Omental fat pad (tissue), 4 donors: ENCODE measurements at places on chromosomes 6 and 20.

- DNase-seq, result no peak
These were observed 165.6 kb upstream of the LAMP5 start for GRCh38 chr20:9348747-9349146.

DNA sequence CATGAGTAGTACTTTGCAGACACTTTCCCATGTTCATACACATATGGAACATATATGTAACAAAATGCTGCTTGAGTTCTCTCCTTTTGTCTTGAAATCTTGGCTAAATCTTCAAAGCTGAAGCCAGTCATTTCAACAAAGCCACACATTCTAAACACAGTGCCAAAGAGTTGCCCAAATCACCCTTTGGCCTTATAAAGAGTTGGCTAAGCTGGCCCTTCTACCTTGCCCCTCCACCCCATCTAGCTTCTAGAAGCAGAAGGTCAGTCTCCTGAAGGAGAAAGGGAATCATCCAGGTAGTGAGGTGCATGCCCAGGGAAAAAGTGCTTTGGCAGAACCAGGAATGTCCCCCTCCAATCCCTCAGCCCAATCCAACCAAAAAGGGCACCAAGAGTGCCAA, 58.3 kb downstream of the ALDH8A1 start:
- no peak for DNase-seq

GRCh38 chr6:125791820-125792165, 1.0 kb downstream of the NCOA7 start:
- DNase-seq, result no peak

- no peak for DNase-seq
These were observed 150.9 kb downstream of the MYLK4 start for GRCh38 chr6:2599817-2600216.

DNA sequence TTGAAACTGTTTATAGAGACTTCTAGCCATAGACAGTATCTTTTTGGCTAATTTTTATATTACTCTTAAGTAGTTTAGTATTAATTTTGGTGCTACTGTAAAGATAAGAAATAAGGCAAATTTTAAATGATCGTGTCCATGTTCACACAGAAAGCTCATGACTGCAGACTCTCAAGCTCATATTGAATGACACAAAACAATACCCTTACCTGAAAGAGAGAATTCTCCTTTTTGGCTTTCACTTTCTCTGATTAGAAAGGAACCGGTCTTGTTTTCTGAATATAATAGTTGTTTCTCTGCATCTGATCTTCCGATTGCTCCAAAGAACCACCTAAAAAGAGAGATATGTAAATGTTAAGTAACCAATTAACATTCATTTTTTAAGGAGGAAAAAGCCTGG, 57.0 kb downstream of the FRK start:
- DNase-seq, result no peak

DNA sequence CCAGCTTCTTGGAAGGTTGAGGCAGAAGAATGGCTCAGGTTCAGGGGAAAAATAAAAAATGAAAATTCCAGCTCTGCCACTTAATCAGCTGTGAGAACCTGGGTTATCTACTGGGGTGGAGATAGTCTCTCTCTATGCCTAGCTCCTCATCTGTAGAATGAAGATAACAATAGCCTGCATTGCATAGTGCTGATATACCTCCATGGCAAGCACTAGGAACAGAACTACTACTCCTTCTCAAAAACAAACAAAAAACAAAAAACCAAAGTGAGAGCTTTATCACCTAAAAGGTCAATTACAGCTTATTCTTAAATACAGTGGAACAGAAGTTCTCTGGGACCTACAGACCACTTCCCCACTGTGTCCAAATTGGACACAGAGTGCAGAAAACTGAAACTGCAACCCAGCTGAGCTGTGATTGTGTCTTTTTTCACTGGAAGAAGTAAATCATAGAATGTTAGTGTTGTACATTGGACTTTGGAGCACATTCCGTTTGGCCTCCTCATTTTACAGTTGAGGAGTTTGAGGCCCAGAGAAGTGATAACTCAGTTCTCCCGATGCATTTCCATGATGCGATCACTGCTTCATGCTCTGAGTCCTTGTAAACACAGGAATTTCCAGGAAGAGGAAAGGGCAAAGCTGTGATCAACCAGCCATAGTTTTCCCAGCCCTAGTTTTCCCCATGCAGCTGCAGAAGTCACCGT, 23.3 kb downstream of the MTFR2 start:
- DNase-seq, result no peak

GRCh38 chr6:19042420-19042819, 655.3 kb downstream of the RNF144B start:
- no peak for DNase-seq

DNA sequence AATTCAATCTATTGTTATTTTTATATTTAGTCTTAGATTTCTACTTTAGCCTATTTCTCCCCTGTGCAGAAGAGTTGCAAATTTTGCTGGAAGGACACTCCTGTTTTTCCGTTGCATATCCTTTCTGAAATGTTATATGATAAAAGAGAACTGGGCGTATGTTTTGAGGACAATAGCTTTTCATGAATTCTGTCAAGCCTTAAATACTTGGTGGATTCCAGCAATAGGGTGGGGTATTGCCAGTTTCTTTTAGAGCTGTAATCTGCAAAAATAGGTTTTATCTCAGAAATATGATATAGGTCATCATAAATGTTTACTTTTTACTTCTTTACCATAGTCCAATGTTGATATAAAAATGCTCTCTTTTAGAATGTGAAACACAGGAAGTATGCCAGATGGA, 42.0 kb downstream of the VTA1 start:
- no peak for DNase-seq

DNA sequence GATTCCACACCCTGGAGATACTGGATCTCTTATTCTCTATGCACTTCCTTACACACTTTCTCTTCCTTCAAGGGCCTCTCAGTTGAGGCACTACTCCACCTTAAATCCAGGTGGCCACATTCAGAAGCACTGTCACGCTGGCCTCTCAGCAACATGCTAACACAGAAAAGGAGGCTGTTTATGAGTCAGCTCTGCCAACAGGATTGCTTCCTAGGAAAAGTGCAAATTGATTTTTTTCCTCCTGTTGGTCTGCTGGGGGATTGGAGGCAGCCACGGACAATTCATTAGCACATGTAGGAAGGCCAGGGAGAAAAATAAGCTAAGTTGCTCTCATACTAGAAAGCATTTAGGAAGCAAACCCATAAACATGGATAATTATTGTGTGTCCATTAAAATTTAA, 20.9 kb downstream of the LY86 start:
- no peak for DNase-seq

DNA sequence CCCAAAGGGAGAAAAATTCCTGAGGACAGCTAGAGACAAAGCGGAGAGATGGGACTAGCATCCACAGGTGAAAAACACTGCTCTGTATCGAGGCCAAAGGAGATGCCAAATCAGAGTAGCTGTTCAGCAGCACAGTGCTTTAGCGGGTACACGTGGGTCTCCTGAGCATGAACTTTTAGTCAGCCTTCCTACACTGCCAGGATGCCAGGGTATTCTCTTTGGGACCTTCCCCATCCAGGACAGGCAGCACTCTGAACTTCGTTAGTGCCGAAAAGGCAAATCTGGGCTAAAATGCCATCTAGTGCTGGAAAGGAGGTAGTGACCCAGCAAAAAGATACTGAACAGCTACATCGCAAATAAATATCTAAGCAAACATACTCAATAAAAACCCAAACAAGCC, 64.9 kb downstream of the C6orf58 start:
- DNase-seq, result no peak

GRCh38 chr6:111925296-111925695, 52.0 kb upstream of the FYN start:
- no peak for DNase-seq

- DNase-seq, result no peak
These were observed 554 bp upstream of the ZSCAN31 start for GRCh38 chr6:28336284-28337120.

- no peak for DNase-seq
These were observed 19.1 kb downstream of the XRN2 start for GRCh38 chr20:21322083-21322710.

GRCh38 chr20:41427833-41428232, 61.2 kb upstream of the EMILIN3 start:
- DNase-seq, result no peak

GRCh38 chr6:49839957-49840356, 26.4 kb downstream of the CRISP1 start:
- no peak for DNase-seq

- no peak for DNase-seq
These were observed 132.1 kb downstream of the JPH2 start for GRCh38 chr20:44054849-44055248.

DNA sequence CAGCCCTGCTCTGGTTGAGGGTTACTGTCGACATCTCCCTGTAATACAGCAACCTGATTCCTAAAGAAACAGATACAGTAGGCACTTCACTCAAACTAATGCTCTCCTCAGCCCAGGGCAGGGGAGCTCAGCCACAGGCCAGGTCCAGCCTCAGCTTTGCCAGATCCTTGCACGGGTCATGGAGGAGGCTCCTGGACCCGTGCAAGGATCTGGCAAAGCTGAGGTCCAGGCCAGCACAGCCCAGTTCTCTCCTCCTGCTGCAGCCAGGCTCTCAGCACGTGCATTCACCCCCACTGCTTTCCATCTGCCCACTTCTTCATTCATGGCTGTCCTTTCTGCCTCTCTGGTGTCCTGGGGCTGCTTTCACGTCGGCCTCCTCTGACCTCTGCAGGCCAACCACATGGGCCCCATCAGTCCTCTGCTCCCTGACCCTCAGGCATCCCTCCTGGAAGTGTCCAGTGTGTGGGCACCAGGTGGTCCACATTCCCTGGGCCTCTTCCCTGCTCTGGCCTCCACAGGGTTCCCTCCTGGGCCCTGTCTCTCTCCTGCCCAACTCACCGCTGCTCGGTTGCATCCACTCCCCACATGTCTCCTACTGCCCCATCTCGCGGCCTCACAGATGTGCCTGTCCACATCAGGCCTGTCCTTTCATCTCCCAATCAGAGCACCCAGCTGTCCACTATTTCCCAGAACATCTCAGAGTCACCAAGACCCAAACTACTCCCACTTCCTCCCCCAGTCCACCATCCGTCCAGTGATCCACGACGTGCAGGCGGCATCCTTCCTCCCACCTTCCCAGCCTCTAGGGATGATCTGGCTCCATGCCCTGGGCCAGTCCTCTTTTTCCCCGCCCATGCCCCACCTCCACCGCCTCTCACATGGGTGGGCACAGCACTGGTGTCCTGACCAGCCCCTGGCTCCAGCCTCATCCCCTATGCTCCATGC, 11.8 kb upstream of the CD93 start:
- no peak for DNase-seq

DNA sequence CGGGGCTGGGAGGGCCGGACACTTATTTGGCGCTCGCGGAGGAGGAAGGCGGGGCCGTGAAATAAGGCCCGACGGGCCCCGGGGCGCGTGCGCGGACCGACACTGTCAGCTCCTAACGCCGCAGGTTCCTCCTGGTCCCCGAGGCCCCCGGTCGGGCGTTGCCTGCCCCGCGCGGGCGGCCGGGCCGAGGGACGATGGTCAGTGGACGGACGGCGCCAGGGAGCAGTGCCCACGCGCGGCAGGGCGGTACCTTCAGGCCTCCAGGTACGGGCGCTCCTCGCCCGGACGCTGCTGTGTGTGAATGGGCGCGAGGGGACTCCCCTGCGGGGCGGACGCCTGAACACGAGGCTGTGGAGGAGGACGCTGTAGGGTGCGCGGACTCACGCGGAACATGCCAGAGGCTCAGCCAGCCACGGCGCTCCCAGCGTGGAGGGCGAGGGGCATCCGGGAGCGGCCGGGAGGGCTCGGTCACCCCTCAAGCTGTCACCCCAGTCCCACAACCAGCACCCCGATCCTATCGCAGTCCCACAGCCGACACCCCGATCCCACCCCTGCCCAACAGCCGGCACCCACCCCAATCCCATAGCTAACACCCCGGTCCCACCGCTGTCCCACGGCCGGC, 339 bp upstream of the GMEB2 start:
- DNase-seq, result peak; percentile 71

DNA sequence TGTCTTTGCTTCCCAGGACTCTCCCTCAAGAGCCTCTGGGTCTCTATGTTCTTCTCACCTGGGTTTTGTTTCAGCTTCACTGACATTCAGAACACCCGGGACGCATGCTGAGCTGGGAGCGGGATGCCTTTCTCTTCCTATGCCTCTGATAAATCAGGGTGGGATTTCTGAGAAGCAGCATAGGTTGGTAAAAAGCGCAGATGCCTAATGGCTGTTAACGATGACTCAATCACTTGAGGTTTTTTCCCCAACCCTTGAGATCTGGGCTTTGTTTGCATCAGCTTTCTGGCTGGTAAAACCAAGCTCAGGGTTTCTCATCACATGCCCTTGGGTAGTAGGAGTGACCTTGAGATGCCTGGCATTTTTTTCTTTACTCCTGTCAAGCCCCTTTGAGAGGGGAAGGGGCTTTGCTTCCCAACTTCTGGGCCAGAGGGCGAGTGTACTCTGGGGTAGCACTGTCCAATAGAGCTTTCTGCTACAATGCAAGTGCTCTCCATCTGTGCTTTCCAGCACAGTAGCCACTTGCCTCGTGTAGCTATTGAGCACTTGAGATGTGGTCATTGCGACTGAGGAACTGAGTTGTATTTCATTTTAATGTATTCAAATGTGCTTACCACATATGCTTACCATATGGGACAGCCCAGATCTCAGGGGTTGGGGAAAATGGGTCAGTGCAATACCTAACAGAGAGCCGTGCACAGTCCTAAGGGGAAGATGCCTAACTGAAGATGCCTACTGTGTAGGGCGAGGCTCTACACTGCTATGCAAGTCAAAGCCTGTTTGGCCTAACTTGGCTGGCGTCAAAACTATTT, 69.1 kb downstream of the PPP1R14C start:
- DNase-seq, result no peak

DNA sequence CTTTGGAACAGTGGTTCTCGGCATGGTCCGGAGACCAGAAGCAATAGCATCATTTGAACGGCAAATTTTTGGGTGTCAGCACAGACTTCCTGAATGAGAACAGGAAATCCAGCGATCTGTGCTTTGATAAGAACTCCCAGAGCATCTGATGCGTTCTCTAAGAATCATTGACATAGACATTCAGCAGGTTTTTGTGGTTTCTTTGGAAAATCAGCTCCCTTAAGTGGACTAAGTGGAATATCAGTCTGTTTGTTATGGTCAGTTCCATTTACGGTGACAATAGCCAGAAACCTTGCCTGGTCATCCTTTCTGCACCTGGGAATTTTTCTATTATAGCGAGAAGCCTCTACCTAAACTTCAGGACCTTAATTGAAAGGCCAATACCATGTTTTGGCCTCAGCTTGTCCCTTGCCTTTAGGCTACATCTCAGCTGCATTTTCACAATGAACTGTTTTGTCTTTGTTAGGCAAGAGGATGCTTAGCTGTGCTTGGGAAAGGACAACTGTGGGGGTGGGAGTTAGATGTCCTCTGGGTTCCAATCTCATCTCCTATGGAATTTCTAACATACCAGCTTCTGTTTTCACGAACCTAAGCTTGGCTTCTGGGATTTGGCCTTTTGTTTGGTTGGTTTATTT, 299.7 kb downstream of the CDKAL1 start:
- DNase-seq, result no peak

DNA sequence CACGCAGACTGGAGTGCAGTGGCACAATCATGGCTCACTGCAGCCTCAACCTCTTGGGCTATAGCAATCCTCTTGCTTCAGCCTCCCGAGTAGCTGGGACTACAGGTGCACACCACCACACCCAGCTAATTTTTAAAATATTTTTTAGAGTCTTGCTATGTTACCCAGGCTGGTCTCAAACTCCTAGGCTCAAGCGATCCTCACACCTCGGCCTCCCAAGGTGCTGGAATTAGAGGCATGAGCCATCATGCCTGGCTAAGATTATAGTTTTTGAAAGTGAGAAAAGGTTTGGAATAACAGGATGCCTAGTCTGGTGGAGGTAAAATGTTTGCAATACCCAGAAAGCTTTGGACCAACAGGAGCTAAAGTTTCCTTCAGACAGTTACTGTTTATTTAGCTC, 23.4 kb downstream of the GCM1 start:
- no peak for DNase-seq
